Stimulated activated CD8-positive, alpha-beta memory T cell treated with anti-CD3 and anti-CD28 coated beads, Interleukin-15, amount 100 ng/mL, for 1 hour (primary cell): ENCODE measurements at places on chromosomes 4 and X.

GRCh38 chr4:1026115-1026514, 14.7 kb downstream of the FGFRL1 start:
- DNase-seq, result no peak

- DNase-seq, result no peak
Measured at GRCh38 chr4:1053080-1053661, 41.7 kb downstream of the FGFRL1 start.

DNA sequence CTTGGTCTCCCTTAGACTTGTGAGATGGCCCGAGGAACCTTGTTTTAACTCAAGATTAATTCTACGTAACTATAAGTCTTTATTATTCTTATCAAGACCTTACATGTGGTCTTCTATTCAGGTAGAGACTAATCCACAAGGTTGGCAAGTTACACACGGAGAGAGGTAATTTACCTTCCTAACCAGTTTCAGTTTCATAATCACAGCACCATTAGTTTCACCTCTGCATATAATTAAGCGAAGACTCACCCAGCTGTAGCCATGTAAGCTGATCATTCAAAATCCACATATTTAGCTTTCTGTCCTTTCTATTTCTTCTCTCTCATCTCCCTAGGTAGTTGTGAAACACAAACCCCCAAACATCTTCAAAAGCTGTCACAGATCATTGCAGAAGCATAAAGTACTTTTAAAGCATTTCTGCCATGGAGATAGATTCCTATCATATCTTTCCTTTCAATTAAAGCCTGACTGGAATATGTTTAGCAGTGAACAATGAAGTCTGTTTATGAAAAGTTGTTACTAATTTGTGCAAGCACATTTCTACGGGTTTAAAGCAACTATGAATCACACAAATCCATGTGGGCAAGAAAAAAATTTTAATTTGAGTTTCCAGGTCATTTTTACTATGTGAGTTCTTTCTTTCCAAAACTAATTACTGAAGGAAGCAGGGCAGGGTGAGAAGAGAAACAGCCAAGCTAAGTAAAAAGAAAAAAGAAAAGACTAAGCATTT, 78.5 kb downstream of the BTC start:
- no peak for DNase-seq

GRCh38 chr4:84493092-84493850, 5.8 kb downstream of the NKX6-1 start:
- DNase-seq, result no peak

DNA sequence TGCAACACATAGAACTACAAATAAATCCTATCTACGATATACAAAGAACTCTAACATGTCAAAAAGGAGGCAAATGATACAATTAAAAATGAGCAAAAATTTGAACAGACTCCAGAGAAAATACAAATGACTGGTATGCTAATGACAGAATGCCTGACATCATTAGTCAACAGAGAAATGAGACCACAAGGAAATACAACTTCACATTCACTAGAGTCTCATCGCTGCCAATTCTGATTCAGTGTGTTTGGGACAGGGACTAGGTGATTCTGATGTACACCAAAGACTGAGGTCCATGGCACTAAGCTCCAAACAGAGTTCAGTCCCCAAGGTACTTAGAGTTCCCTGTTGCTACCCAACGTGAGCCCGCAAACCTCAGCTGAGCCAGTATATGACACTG, 23.4 kb downstream of the SLC2A9 start:
- DNase-seq, result no peak

- DNase-seq, result no peak
Measured at GRCh38 chr4:151165205-151166000, 66.0 kb downstream of the RPS3A start.

- DNase-seq, result no peak
Measured at GRCh38 chr4:173039617-173040577, 128.7 kb upstream of the GALNT7 start.

GRCh38 chr4:84579403-84579776, 3.5 kb upstream of the CDS1 start:
- DNase-seq, result no peak

- no peak for DNase-seq
Measured at GRCh38 chrX:57583477-57583876, 8.3 kb upstream of the ZXDB start.

- DNase-seq, result no peak
Measured at GRCh38 chrX:120316587-120317283, 5.5 kb upstream of the TMEM255A start.

GRCh38 chrX:18426004-18426320, 554 bp downstream of the CDKL5 start:
- DNase-seq, result no peak

DNA sequence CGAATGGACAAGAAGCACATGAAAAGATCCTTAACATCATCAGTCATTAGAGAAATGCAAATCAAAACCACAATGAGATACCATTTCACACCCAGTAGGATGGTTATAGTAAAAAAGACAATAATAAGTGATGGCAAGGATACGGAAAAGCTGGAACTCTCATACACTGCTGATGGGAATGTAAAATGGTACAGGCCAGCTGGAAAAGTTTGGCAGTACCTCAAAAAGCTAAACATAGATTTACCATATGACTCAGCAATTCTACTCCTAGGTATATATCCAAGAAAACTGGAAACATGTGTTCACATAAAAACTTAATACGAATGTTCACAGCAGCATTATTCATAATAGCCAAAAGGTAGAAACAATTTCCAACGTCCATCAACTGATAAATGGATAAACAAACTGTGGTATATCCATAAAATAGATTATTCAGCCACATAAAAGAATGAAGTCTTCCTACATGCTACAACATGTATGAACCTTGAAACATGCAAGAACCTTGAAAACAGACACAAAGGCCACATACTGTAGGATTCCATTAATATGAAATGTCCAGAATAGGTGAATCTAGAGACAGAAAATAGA, 11.9 kb downstream of the RPS6KA3 start:
- DNase-seq, result no peak

- no peak for DNase-seq
Measured at GRCh38 chrX:18647621-18648020, 24.3 kb downstream of the RS1 start.

GRCh38 chr4:3202836-3203820, 45.8 kb upstream of the MSANTD1 start:
- no peak for DNase-seq

DNA sequence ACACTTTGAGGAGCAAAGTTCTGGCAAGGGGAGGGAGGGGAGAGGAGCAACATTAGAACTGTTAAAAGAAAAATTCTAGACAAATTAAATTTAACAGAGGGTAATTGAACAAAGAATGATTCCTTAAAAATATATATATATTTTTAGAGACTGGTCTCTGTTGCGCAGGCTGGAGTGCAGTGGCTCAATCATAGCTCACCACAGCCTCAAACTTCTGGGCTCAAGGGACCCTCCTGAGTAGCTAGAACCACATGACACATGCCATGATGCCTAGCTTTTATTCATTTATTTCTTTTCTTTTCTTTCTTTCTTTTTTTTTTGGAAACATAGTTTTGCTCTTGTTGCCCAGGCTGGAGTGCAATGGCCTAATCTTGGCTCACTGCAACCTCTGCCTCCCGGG, 19.1 kb upstream of the SPINK2 start:
- no peak for DNase-seq

DNA sequence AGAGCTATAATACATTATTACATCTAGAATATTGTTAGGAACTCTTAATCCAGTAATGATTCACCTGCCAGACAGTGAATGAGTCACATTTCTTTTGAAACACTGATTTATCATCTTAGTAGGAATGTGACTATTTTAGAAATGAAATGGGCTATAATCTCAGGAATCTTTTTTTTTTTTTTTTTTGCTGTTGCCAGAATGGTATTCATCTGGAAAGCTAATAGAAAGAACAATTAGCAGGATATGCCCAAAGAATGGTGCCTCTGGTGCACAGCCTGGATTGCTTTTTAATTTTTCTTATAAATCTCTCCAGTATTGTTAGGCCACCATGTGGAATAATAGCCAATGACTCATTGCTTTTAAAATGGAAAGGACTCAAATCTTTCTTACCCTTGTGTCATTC, 181.1 kb upstream of the SMIM31 start:
- DNase-seq, result no peak

DNA sequence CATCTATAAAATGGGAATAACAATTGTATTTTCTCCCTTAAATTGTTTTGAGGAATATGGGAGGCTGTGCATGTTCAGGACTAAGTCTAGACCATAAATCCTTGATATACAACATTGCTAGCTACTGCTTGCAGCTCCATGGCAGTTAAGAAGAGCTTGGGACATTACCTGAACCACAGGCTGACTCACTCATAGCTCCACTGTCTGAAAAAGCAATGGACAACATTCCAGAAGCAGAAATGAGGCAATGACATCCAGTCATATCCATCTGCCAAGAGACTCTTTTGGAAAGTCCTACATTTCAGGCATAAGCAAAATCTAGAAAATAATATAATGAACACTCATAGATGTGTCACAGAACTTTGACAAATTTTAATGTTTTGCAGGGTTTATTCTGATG, 167.3 kb upstream of the LEF1 start:
- DNase-seq, result no peak

- no peak for DNase-seq
Measured at GRCh38 chr4:109910256-109910655, 2.4 kb upstream of the EGF start.

DNA sequence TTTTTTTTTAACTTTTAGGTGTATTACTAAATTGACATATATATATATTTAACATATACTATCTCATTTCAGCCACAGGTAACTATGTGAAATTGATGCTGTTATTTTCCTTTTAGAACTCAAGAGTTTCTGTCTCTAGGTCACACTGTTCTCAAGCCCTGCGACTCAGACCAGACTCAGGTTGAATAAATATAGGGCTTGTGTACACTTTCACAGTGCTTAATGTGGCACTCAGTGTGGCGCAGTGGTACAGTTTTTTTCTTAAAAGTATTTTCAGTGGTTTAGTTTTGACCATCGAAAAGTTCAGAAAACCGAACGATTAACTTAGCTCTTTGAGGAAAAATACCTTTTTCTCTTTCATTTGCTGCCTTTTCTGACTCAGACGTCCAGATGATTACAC, 24.7 kb downstream of the PACRGL start:
- DNase-seq, result no peak

DNA sequence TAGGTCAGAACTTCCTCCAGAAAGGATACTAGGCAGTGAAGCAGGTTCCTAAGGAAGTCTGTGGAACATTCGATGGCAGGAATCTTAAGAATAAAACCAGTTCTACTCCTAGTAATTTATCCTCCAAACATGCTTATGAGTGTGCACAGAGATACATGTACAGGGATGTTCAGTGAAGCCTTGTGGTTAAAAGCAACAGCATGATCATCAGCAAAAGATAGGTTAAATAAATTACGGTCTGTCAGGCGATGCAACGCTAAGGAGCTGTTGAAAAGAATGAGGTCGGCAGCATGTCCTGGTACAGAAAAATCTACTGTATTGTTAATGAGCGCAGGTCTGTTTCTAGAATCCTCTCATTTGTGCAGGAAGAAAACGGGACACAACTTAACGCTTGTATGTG, 23.6 kb downstream of the SEL1L3 start:
- no peak for DNase-seq

DNA sequence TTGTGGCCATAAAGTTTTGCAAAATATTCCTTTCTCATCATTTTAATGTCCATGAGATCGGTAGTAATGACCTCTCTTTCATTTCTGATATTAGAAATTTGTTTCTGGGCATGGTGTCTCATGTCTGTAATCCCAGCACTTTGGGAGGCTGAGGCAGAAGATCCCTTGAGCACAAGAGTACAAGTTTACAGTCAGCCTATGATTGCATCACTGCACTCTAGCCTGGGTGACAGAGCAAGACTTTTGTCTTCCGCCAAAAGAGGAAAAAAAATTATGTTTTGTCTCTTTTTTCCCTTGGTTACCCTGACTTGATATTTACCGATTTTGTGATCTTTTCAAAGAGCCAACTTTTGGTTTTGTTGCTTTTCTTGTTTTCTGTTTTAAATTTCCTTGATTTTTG, 10.8 kb upstream of the NKAP start:
- no peak for DNase-seq

DNA sequence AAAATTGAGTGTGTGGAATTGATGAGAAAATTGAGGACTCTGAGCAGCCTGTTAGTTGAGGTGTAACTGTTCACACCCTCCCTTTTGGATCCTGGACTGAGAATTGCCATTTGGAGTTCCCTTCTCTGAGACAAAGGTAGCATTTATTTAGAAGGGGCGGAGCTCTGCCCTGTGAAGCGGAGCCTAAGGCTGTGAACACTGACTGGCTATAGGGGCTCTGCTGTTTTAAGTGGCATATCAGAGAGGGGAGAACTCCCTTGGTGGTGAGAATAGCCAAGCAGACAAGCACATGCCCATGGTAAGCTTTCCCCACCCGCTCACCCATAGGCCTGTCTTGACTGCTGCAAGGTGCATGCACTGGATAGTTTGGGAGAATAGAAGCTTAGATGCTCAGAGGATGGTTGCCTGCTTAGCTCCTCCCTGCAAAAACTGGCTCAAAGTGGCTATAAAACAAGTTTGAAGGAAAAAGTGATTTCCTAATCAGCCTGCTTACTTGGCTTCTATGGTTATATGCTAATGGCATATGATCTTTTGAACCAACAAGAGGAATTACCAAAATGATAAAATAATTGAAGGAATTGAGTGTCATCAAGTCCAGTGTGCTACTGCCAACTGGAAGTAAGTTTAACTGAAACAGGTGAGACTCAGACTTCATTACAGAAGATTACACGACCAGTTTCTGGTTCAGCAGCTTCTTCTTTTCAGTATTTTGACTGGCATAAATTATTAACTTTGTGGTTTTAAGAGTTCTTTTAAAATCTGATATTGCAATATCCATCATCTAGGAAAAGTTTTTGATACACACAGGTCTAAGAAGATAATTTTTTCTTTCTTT, 108.4 kb downstream of the AFF1 start:
- no peak for DNase-seq

GRCh38 chr4:74623041-74623440, 171.3 kb downstream of the BTC start:
- no peak for DNase-seq

DNA sequence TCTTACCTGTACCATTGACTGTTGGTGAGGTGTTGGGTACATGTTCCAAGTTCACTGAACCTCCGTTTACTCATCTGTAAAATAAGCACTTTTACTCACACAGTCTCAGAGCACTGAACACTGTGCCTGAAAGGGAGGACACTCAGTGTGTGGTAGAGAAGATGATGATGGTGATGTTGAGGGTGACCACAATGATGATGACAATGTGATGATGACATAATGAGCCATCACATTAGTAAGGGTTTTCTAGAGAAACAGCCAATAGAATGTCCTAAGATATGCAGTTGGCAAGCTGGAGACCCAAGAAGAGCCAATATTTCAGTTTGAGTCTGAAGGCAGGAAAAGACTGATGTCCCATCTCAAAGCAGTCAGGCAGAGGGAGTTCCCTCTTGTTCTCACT, 315.4 kb upstream of the IGFBP7 start:
- no peak for DNase-seq

DNA sequence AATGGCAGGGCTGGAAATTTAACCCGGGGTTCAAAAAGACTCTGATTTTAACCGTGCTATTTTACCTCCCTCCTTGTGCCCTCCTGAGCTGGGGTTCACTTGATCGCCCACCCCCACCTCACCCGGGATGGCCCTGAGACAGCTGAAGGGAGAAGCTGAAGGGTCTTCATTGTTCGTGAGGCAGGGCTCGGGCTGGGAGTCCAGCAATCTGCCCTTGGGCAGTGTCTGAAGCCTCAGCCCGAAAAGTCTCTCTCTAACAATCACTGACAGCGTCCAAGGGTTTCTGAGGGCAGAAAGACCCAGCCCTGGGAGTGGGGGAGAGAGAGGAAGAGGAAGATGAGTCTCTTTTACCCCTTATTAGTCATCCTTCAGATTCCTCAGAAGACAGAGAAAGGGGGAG, 39.4 kb upstream of the PHOX2B start:
- no peak for DNase-seq

- no peak for DNase-seq
Measured at GRCh38 chrX:151825925-151826485, 86.7 kb upstream of the MAGEA4 start.

GRCh38 chr4:24858026-24858425, 54.8 kb downstream of the CCDC149 start:
- no peak for DNase-seq
